ENCODE measurements at places on chromosomes 5 and 9. TPM values are rescaled to one million over a fixed set of nuclear protein-coding genes. Genes with fewer than 3 reads are reported as not detected.

LCN2 gene
- not detected for total RNA-seq

OTP gene
- total RNA-seq: not detected

CCDC192 gene
- total RNA-seq: not detected

SLC6A3 gene
- total RNA-seq: not detected

ZNF366 gene
- 4.6 TPM for total RNA-seq

TMCO6 gene
- total RNA-seq: 14.2 TPM

FOXD4L4 gene
- total RNA-seq: 0.15 TPM

TTC39B gene
- total RNA-seq: 5.4 TPM

ENTPD2 gene
- not detected for total RNA-seq

LAMC3 gene
- 0.12 TPM for total RNA-seq

DIAPH1 gene
- 103 TPM for total RNA-seq

PDCD1LG2 gene
- 9.5 TPM for total RNA-seq

PCAT7 gene
- total RNA-seq: not detected

PSMB7 gene
- total RNA-seq: 227 TPM

SPINK6 gene
- not detected for total RNA-seq

ZNF483 gene
- total RNA-seq: 1.8 TPM

RBM22 gene
- total RNA-seq: 44.4 TPM

PSD2 gene
- not detected for total RNA-seq

PRLR gene
- not detected for total RNA-seq

GPX8 gene
- total RNA-seq: 147 TPM

LCN1 gene
- not detected for total RNA-seq

FGFR4 gene
- 3.8 TPM for total RNA-seq

IGFBPL1 gene
- total RNA-seq: not detected

TTLL11 gene
- 4.9 TPM for total RNA-seq

PRRT1B gene
- total RNA-seq: not detected

CDX1 gene
- total RNA-seq: not detected

MYO10 gene
- 144 TPM for total RNA-seq

GLRA1 gene
- not detected for total RNA-seq

CORO2A gene
- total RNA-seq: 0.30 TPM

PKD2L2 gene
- not detected for total RNA-seq

ANKRD55 gene
- total RNA-seq: 2.1 TPM

HK3 gene
- not detected for total RNA-seq

PRR16 gene
- 2.3 TPM for total RNA-seq

GABRA6 gene
- not detected for total RNA-seq

STARD4 gene
- 87.8 TPM for total RNA-seq

NRARP gene
- 50.0 TPM for total RNA-seq

FBXL17 gene
- 13.9 TPM for total RNA-seq

SV2C gene
- 0.07 TPM for total RNA-seq

PCDHB12 gene
- total RNA-seq: 0.18 TPM

CDH9 gene
- total RNA-seq: not detected

TEX48 gene
- not detected for total RNA-seq

PCDHGA9 gene
- 3.9 TPM for total RNA-seq

PDZD2 gene
- 3.4 TPM for total RNA-seq

GRIN1 gene
- total RNA-seq: not detected

QRFP gene
- not detected for total RNA-seq

SHISAL2B gene
- not detected for total RNA-seq
